ENCODE measurements at places on chromosomes 12 and 14. TPM values are rescaled to one million over a fixed set of nuclear protein-coding genes. Genes with fewer than 3 reads are reported as not detected.

Gene MANSC4
- total RNA-seq: not detected

Gene RNU4-1
- under 0.01 TPM for total RNA-seq

Gene PLA2G1B
- not detected for total RNA-seq

Gene CMKLR1
- total RNA-seq: 46.1 TPM

Gene PTGDR
- 0.37 TPM for total RNA-seq

Gene ANO2
- 3.8 TPM for total RNA-seq

GRCh38 chr12:118188690-118189371 is 52.9 kb downstream of the PEBP1 start:
- no peak for DNase-seq
- H3K27me3 ChIP-seq: no peaks in the 10 kb centered on the region
- peak overlapping the region; percentile 35 for H3K4me3 ChIP-seq
- peaks cover 11% of the 10 kb centered on the region for H3K36me3 ChIP-seq
- no peak overlapping the region for H3K27ac ChIP-seq

DNA sequence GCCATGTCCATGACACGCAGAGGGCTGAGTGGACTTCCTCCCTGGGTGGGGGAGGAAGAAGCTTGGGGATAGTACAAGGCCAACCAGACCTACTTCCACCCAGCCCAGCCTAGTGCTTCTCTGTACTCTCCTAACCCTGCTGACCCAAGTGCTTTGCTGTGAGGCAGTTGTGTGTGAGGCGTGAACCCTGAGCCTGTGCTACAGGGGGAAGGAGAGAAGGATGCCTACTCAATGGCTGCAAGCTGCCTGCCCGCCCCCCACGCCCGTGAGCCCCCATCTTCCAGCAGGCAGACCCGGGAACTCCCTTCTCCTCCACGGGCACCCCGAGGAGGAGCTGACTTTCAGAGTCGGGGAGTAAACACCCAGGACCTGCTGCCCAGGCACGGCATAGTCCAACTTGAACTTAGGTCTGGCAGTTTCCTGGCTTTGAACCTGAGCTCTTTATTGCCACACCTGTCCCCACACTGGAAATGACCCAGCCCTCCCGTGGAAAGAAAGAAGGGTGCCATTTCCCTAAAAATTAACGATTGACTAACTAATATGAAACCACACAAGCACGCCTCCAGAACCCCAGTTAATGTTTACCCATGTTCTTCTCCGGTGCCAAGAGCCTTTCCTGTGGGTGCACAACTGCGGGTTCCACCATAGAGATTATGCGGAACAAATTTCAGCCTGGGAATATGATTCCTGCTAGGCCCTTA is 10.8 kb downstream of the ALDH2 start:
- peaks cover 6% of the 10 kb centered on the region for H3K36me3 ChIP-seq
- DNase-seq: peak; percentile 87
- H3K4me1 ChIP-seq: peaks cover 73% of the 10 kb centered on the region
- H3K27ac ChIP-seq: peak overlapping the region; percentile 94

GRCh38 chr12:113747017-113747416 is 219.1 kb downstream of the RBM19 start:
- no peak for DNase-seq
- H3K4me1 ChIP-seq: no peaks in the 10 kb centered on the region
- no peaks in the 10 kb centered on the region for H3K27me3 ChIP-seq
- no peak overlapping the region for H3K27ac ChIP-seq

DNA sequence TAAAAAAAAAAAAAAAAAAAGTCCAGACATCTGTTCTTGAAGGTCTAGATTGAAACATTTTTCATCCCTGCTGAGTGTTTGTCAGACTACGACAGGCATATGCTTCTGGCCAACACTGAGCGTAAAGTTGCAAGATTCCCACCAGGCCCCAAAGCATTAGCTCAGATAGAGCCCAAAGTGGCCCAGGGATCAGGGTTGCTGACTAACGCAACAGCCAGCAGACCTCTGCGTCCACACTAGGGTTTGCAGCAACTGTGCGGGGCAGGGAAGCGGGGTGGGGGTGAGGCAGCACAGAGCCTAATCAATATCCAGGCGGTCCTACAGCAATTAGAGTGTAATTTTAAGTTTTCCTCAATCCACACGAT is 55.7 kb downstream of the SSH1 start:
- peak; percentile 51 for DNase-seq
- peaks cover 71% of the 10 kb centered on the region for H3K4me1 ChIP-seq
- no peak overlapping the region for H3K4me3 ChIP-seq
- peak overlapping the region; percentile 87 for H3K27ac ChIP-seq
- no peaks in the 10 kb centered on the region for H3K27me3 ChIP-seq

- no peaks in the 10 kb centered on the region for H3K4me1 ChIP-seq
- no peak overlapping the region for H3K27ac ChIP-seq
- H3K27me3 ChIP-seq: no peaks in the 10 kb centered on the region
Observed at GRCh38 chr12:15584366-15585041, 204.7 kb downstream of the EPS8 start.

GRCh38 chr12:58757422-58757821 is 162.9 kb downstream of the LRIG3 start:
- H3K4me3 ChIP-seq: no peak overlapping the region
- DNase-seq: no peak
- no peak overlapping the region for H3K27ac ChIP-seq
- no peaks in the 10 kb centered on the region for H3K36me3 ChIP-seq
- no peaks in the 10 kb centered on the region for H3K27me3 ChIP-seq

GRCh38 chr12:120346681-120347080 is 19.1 kb upstream of the PLA2G1B start:
- H3K27me3 ChIP-seq: no peaks in the 10 kb centered on the region
- no peak overlapping the region for H3K4me3 ChIP-seq
- H3K4me1 ChIP-seq: peaks cover 30% of the 10 kb centered on the region
- H3K36me3 ChIP-seq: no peaks in the 10 kb centered on the region
- no peak for DNase-seq

DNA sequence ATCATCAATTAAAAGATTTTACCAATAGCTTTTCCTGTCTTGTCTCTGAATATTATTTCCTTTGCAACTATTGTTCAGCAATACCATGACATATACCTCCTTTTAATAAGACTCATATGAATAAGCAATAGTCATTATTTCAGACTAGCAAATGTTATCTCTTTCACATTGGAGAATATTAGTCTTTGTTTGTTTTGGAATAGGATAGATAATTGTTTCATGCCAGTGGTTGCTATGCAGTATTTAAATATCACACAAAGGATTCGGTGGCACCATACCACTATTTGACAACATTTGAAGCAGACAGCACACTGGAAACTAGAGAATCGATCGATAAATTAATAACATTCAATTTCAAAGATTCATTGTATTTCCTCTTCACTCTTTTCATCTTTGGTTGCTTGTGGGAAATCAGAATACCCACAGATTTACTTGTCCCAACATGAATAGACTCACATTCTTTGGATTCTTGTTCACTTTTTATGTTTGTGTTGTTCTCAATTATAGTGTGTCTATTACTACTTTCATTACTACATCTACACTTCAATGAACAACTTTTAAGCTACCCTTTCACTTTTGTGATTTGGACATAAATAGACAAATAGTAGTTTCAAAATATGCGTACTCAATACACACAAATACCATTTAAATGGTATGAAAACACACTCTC is 42.7 kb upstream of the TBPL2 start:
- no peaks in the 10 kb centered on the region for H3K36me3 ChIP-seq
- no peak overlapping the region for H3K27ac ChIP-seq
- no peak for DNase-seq
- H3K27me3 ChIP-seq: no peaks in the 10 kb centered on the region
- no peak overlapping the region for H3K4me3 ChIP-seq

- H3K36me3 ChIP-seq: no peaks in the 10 kb centered on the region
- no peak for DNase-seq
- H3K4me3 ChIP-seq: peak overlapping the region; percentile 52
Observed at GRCh38 chr12:39619316-39619659, 315 bp downstream of the ABCD2 start.

DNA sequence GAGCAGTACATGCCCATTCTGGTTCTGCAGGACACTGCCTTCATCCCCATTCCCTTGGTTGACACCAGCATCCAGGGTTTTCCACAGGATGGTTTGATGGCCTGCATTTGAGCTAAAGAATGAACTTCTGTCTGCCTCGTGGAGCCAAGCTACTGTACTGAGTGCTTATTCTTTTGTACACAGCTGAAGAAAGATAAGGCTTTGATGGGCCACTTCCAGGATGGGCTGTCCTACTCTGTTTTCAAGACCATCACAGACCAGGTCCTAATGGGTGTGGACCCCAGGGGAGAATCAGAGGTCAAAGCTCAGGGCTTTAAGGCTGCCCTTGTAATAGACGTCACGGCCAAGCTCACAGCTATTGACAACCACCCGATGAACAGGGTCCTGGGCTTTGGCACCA is 23.7 kb downstream of the BCL2L14 start:
- H3K27me3 ChIP-seq: no peaks in the 10 kb centered on the region
- H3K36me3 ChIP-seq: peaks cover 20% of the 10 kb centered on the region
- no peak for DNase-seq

GRCh38 chr14:25463480-25463879 is 413.5 kb upstream of the STXBP6 start:
- H3K4me1 ChIP-seq: no peaks in the 10 kb centered on the region
- DNase-seq: no peak
- H3K4me3 ChIP-seq: no peak overlapping the region

DNA sequence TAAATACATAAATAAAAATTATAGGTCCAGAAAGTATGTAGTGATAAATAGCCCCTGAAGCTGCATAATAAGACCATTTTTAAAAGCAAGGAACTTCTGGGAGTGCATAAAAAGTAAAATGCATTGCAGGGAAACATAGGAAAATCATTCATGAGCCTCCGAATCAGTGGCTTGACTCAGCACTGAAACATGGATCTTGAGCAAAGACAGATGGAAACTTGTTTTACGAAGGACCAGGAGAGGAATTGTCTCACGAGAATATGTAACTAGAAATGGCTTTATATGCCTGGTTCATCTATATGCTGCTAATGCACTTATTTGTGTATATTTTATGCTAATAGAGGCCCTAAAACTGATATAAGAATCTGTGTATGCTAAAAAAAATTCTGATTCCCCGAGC is 14.7 kb downstream of the TMEM30B start:
- no peaks in the 10 kb centered on the region for H3K36me3 ChIP-seq
- no peaks in the 10 kb centered on the region for H3K4me1 ChIP-seq
- H3K27me3 ChIP-seq: no peaks in the 10 kb centered on the region
- H3K4me3 ChIP-seq: no peak overlapping the region

GRCh38 chr12:23472329-23472971 is 477.0 kb downstream of the SOX5 start:
- no peak for DNase-seq
- no peaks in the 10 kb centered on the region for H3K4me1 ChIP-seq

DNA sequence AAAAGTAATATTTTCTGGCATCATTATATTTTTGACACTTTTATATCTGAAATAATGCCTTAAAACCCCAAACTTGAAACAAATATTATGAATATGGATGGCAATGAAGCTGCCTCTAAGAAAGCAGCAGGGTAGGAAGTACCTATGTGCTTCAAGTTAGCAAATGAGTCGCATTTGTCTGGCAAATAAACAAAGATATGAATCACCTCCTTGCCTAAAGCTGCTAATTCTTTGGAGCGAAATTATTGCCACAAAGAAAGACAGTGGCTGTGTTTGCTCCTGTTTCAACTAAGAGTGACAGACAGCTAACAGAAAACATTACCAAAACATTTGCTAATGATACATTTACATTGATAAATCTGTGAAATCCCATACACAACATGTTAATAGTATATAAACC is 854.9 kb downstream of the RPS29 start:
- no peak for DNase-seq
- no peak overlapping the region for H3K27ac ChIP-seq
- no peaks in the 10 kb centered on the region for H3K4me1 ChIP-seq
- no peak overlapping the region for H3K4me3 ChIP-seq

- H3K27ac ChIP-seq: no peak overlapping the region
- no peaks in the 10 kb centered on the region for H3K36me3 ChIP-seq
- no peak for DNase-seq
- H3K4me3 ChIP-seq: no peak overlapping the region
- no peaks in the 10 kb centered on the region for H3K4me1 ChIP-seq
Observed at GRCh38 chr14:94088516-94088915, 7.4 kb downstream of the IFI27L1 start.

- peaks cover 33% of the 10 kb centered on the region for H3K4me1 ChIP-seq
- no peak overlapping the region for H3K27ac ChIP-seq
- peak; percentile 51 for DNase-seq
- no peaks in the 10 kb centered on the region for H3K36me3 ChIP-seq
- H3K27me3 ChIP-seq: no peaks in the 10 kb centered on the region
Observed at GRCh38 chr12:51823875-51824565, 24.5 kb downstream of the FIGNL2 start.

GRCh38 chr12:30719060-30719459 is 23.4 kb upstream of the IPO8 start:
- peaks cover 77% of the 10 kb centered on the region for H3K36me3 ChIP-seq
- no peak for DNase-seq
- no peak overlapping the region for H3K27ac ChIP-seq
- H3K4me3 ChIP-seq: no peak overlapping the region
- no peaks in the 10 kb centered on the region for H3K4me1 ChIP-seq
- no peaks in the 10 kb centered on the region for H3K27me3 ChIP-seq

DNA sequence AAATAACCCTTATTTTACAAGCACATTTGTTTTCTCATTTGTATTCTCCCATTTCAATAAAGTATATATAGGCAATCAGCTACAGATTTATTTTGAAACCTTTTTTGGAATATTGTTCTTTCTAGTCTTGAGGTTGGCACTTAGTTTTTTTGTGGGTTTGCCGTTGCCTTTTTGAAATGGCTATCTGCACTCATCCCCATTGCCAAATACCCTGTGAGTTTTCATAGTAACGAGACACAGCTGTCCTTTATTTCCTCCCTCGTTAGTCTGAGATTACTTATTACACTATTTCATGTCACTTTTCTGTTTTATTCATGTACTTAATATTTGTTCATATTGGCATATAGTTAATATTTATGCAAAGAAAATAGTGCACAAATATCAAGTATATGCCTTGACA is 1104.0 kb downstream of the SLC6A15 start:
- no peak overlapping the region for H3K27ac ChIP-seq
- H3K27me3 ChIP-seq: no peaks in the 10 kb centered on the region
- DNase-seq: no peak
- no peak overlapping the region for H3K4me3 ChIP-seq
- no peaks in the 10 kb centered on the region for H3K36me3 ChIP-seq

DNA sequence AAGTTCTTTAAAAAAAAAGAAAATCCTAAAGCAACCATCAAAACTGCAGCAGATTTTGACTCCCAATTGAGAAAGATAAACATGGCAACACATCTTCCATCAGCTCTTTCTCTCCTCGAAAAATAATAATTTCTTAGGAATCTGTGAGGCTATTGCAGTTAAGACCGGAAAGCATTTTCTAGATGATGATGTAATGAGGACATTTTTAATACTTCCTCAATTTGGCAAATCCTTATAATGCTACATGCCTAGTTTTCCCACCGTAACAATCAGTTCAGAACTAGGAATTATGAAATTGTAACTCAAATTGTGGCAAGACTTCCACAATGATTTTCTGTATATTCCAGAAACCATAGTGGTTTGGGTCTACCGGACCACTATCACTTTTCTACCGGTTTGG is 180.9 kb upstream of the PDE3A start:
- no peak overlapping the region for H3K27ac ChIP-seq
- H3K4me3 ChIP-seq: no peak overlapping the region
- no peaks in the 10 kb centered on the region for H3K36me3 ChIP-seq
- H3K4me1 ChIP-seq: no peaks in the 10 kb centered on the region
- no peak for DNase-seq
- no peaks in the 10 kb centered on the region for H3K27me3 ChIP-seq

Data from stomach (tissue), 19 donors.